ENCODE measurements at places on chromosomes 7 and 10.
A peak's percentile ranks its signal among the peaks of the same experiment; 100 is the strongest.

- no peak for DNase-seq
Measured at GRCh38 chr10:119453313-119453712, 89.2 kb downstream of the RGS10 start.

DNA sequence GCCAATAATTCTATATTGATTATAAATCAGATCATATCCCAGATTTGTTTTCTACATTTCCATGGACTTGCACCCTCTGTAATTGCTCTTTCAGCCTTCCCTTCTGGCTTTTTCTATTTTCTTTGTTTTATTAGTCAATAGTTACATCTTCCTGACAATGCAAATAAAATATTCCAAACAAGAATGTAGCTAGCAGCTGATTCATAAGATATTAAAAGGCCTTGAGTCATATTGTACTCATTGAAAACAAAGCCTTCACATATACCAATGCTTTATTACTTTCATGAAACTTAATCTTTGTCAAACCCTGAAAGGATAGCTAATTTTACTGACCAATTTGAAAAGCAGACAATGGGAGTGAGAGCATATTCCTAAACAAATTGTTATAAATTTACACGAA is 10.7 kb upstream of the SFMBT2 start:
- no peak for DNase-seq

- peak; percentile 56 for DNase-seq
Measured at GRCh38 chr7:41943094-41943577, 240.2 kb upstream of the INHBA start.

- no peak for DNase-seq
Measured at GRCh38 chr10:58152673-58153263, 114.9 kb downstream of the IPMK start.

DNA sequence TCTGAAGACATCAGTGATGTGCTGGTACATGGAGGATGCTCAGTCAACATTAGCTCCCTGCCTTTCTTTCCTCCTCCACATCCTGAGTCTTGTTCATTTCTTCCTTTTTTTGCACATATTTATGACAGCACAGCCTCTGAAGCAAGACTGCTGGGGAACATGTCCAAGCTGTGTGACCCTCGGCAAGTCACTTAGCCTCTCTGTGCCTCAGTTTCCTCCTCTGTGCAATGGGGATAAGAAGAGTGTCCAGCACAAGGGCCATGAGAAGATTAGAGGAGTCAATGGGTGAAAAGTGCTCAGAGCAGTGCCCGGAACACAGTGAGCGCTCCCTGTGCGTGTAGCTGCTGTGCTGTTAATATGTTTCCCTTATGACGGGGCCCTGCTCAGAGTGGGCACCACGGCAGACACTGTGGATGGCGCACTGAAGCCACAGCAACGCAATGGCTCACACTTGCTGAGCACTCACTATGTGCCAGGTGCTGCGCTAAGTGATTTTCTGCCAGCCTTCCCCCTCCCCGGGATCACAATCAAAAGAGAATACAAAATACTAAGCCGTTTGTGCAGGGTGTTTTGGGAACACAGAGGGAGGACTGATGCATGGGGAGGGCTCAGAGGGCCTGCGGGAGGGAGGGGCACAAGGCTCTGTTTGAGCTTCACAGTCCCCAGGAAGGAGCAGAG is 28.7 kb downstream of the ZCCHC24 start:
- no peak for DNase-seq
